Stimulated activated CD4-positive, alpha-beta T cell treated with anti-CD3 and anti-CD28 coated beads, Interleukin-1b, Interleukin-23, amount 100 ng/mL, for 1 hour (primary cell): ENCODE measurements at places on chromosomes 11 and 22.

DNA sequence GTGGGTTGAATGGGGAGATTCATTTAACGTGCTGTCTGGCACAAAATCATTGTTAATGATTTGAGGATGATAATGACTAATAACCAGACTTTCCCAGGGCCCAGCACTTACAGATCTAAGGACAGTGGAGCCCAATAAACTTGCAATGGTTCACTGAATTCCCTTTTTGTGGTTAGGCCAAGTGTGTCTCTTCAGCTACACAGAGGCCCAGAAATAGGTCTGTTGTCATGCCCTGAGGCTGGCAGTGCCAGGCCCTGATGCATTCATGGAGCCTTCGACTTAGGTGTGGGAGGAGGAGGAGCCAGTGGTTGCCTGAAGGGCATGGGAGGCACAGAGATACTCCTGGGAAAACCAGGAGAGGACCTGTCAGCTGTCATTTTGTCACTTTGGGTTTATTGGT, 56.1 kb downstream of the KIAA1671 start:
- DNase-seq: no peak

DNA sequence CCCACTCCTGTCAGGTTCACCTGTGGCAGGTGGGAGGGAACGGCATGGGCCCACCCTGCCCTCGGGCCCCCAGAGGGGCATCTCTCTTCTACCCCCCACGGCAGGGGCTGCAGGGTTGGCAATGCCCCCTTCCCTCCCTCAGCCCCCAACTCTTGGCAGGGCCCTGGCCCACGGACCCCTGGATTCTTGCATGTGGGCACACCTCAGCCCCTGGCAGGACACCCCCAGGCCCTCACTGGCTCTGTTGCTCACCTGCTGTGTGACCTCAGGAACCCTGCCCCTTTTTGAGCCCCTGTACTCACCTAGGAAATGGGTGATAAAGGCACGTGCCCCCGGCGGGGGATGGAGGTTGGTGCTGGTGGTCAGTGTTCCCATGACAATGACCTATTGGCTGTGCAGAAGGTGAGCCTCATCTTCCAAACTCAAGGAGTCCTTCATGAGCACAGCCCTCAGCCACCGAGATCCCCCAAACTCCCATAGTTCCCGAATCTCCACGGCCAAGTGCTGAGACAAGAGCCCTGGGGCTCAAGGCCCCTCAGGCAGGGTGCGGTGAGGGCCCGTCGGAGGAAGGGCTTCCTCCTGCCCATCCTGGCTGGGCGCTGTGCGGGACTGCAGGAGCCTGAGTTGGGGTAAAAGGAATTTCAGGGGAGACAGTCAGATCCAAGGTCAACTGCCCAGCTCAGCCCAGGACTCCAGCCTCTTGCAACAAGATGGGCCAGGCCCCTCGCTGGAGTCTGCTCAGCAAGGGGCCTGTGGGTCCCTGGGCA, 198.2 kb downstream of the IGLL1 start:
- DNase-seq: no peak

DNA sequence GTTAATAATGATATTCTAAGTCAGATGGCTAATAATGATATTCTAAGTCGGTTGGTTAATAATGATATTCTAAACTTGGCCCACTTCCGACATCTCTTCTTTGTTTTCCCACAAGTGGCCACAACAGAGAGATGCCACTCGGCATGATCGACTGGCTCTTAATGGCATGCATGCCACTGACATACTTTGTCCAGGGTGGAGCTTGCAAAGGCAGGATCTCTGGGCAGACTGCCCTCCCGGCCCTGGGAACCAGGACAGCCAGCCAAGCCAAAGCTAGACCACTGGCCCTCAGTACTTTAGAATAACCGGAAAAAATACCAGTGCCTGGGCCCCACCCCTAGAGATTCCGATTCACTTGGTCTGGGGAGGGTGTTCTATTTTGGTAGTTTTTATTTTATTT, 78.1 kb downstream of the KIAA1671 start:
- DNase-seq: no peak

DNA sequence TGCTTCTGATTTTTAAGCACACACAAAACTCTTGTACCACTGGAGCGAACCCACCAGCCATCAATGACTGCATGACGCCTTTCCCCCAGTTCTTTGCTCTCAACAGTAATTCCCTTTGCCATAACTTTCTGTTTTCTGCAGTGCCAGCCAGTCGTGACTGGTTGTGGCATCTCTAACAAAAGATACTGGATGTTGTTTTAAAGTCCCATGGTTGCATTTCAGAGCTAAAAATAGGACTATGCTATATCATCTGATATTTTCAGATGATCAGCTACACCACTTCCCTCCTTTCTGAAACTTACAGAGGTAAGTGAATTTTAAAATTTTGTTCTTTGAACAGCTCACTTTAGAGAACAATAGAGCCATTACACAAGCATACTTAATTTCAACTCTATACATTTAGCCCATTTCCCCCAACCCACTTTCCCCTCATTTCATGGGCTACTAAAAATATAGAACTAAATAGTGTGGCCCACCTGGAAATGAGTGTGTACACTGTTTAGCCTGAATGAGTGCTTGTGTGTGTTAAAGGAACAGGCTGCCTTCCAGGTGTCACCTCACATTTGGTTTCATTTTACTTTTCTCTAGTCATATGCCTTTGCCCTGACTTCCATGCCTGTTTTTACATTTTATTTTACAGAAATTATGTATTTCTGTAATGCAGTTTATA, 136.9 kb upstream of the ZC3H12C start:
- DNase-seq: no peak

DNA sequence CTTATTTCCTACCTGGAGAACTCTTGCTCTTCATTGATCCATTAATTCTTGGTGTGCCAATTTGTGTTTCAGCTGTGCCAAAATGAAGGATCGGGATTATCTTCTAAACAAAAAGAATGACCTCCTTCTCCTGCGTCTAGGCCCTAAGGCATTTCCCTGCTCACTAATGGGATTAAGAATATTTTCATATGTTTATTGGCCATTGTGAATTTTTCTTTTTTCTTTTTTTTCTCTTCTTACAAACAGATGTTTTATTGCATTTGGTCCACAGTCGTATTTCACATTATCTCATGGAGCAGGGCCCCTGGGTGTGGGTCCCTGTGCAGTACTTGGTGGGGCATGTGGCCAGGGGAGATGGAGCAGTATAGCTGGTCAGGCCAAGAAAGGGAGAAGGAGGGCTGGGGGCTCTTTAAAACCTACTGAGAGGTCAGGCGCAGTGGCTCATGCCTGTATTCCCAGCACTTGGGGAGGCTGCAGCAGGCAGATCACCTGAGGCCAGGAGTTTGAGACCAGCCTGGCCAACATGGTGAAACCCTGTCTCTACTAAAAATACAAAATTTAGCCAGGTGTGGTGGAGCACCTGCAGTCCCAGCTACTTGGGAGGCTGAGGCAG, 35.3 kb upstream of the HORMAD2 start:
- no peak for DNase-seq

DNA sequence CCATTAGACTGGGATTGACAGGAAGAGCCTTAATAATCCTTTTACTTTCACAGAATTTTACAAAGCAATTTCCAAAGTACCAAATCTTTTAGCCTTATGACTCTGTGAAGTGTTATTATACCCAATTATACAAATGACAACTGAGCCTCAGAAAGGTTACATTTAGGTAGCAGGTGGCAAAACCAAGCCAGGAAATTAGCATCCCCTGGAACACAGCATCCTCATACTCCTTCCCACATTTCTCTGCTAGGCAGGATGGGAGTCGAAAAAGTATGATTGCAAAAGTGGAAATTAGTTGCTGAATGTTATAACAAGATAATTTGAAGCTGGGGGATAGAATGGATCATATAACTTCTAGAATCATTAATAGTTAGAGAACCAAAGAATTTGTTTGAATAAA, 359.7 kb upstream of the PDGFD start:
- DNase-seq: no peak

- no peak for DNase-seq
Measured at GRCh38 chr11:134751766-134752165, 339.7 kb upstream of the B3GAT1 start.

- no peak for DNase-seq
Measured at GRCh38 chr11:19419021-19419750, 178.4 kb upstream of the E2F8 start.

DNA sequence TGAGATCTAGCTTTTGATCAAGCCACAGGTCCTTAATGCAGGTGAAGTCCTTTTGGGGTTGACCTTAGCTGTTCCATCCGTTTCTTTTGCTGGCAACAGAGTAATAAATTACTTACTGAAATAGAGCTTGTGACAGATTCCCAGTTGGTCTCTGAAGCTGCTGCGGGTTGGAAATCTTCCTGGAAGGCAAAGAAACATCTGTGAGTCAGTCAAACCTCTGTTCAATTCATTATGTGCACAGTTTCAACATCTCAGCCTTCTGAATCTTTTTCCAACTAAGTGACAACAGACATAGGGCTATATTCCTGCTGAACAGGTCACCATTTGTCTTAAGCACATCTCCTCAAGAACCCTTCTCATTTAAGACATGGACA, 88.9 kb upstream of the DDI1 start:
- no peak for DNase-seq

DNA sequence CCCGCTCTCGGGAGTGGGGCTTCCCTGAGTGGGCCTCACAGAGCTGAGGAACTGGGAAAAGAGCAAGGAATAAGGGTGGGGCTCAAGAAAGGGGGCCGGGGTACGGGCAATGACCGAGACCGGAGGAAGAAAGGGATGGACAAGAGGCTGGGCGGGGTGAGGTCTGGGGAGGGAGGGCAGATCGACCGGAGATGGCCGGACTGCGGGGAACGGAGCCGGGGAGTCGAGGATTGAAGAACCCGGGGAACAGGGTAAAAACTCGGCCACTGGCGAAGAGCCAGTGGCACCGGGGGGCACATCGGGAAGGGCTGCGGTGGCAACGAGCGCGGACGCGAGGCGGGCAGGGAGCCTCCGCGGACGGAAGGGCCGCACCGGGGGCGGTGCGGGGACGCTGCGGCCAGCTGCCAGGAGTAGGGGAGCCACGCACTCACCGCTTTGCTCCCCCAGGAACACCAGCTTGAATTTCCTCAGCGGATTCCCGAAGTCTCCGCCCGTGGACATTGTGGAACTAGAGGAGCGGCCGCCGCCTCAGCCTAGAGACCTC, 667 bp downstream of the RAB6A start:
- DNase-seq: no peak

- no peak for DNase-seq
Measured at GRCh38 chr22:32558681-32559355, 84.2 kb downstream of the FBXO7 start.

DNA sequence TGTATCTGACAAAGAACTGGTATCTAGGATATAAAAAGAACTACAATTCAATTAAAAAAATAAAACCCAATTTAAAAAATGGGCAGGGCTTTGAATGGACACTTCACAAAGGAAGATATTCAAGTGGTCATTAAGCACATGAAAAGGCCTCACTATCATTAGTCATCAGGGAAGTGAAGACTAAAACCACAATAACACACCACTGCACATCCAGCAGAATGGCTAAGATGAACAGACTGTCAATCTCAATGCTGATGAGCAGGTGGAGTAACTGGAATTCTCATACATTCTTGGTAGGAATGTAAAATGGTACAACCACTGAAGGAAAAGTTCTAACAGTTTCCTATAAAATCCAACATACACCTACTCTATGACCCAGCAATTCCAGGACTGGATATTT, 8.9 kb downstream of the HPS4 start:
- no peak for DNase-seq

- no peak for DNase-seq
Measured at GRCh38 chr11:70528794-70529580, 130.7 kb downstream of the CTTN start.

DNA sequence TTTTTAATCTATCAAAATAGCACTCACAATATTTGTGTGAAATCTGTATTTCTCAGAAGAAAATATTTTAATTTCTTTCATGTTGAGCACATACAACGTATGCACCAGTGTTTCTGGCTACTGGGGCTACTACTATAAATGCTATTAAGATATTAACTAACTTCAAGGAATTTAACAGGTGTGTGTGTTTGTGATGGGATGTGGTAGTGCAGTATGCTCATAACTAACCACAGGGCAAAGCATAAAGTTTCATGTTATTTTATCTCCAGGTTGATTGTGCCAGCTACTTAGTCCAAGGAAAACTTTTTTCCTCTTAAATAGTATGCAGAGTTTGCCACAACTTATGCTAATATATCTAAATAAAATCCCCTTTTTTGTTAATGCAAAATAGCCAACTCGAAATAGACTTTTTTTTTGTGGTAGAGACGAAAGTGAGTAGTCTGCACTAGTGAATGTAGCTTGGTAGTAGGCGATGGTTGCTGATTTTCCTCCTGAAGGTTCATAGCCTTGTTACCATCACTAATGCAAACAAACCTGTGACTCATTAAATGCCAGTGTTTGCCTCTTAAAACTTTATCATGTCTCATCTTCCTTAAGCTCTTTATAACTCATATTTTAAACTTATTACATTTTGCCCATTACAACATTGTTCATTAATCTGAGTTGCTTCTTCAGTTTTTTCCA, 565.5 kb upstream of the ANO3 start:
- no peak for DNase-seq

DNA sequence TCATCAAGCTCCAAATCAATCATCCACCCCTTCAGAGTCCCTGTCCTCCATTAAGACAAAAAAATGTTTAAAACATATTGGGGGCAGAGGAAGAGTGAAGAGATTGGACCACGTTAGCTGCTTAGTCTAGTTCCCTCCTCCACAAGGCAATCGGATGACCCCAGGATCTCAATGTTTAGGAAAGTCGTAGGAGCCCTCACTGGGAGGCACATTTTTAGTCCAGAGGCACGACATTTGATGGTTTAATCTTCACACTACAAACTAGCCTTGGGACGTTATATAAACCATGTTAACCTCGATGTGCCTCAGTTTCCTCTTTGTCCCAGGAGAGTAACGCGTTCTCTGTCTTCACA, 588 bp upstream of the FAT3 start:
- DNase-seq: no peak

GRCh38 chr11:128860571-128861361, 6.3 kb downstream of the KCNJ1 start:
- no peak for DNase-seq

DNA sequence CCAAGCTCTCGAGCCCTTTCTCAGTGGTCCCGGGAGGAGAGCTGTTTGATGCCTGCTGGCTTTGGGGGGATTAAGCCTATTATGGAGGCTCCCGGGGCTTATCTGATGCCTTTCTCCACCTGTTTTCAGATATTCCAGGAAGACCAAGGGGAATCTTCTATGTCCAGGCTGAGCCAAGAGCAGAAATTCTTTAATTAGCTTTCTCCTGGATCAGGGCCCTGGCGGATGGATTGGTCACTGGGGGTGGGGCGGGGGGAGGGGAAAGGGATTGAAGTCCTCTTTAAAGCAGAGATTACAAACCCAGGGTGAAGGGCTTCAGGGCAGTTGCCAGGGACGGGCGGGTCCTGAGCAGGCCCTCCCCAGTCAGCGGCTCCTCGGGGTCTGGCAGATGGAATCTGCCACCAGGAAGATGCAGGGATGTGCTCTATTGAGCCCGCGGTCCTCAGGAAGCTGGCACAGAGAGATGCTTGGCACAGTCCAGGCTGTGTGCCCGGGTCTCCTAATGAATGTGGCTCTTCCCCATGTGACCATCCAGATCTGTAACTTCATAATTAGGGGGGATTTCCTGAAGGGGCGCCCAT, 33.6 kb downstream of the MACROD1 start:
- no peak for DNase-seq

DNA sequence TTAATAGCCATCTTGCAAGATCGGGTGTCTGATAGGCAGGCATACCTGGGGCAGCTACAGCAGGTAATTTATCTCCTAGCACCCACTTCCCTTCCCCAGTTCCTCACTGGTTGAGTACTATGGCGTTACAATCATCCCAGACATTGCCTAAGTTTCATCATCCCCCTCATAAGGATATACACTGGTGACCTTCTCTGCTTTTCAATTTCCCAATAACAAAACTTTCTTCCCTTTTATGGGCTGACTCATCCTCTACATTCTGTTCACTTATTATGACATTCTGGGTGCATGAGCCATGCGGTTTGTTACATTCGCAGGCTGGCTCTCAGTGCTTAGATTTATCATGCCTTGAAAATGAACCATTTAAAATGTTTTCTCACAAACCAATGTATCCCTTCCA, 5.0 kb upstream of the MRPL11 start:
- DNase-seq: no peak
